Fibroblast of skin of left quadriceps (primary cell): ENCODE measurements at places on chromosomes 4 and X.

GRCh38 chrX:71650333-71650969 lies 16.9 kb upstream of the LOC101059915 start:
- DNase-seq: no peak

DNA sequence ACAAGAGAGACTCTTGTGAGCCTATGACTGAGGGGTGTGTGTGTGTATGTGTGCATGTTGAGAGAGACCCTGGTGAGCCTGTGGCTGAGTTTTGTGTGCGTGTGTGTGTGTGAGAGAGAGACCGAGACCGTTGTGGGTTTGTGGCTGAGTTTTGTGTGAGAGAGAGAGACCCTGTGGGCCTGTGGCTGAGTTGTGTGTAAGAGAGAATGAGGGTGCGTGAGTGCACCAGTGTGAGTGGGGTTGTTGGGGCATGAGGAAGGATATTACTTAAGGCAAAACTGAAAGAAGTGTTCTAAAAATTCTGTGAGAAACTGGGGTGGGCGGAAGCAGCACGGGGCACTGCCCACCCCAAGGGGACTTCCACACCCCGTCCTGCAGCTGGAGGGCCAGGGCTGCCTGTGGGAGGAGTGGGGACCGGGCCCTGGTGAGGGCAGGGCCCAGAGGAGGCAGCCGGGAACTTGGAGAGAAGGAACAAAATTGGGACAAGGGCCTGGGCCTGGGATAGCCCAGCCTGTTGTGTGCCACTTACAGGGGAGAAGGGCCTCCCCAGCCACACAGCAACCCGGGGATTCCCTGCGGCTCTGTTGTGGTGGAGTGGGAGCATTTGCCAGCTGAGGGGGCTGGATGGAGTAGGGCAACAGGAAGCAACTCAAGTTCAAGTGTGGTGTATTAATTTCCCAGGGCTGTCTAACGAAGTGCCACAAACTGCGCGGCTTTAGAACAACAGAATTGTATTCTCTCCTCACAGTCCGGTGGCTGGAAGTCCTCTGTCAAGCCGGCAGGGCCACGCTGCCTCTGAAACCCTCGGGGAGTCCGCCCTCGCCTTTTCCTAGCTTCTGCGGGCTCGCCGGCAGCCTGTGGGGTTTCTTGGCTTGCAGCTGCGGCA lies 22.1 kb downstream of the TMEM131L start:
- DNase-seq: no peak

DNA sequence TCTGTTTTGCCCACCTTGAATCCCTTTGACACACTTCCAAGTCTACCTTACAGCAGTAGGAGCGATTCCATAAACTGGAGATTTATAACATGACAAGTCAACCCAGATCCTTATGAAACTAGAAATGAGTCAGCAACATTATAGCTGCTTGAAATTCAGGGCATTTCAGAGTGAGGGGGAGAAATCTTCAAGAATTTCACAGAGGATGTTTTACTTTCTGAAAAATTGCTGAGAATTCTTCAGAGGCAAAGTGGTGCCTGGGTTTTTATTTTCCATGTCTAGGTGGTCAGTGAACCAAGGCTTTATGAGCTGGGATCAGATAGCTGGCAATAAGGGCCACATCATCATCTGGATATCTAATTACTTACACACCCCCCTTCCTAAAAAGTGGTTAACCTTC lies 119.8 kb downstream of the PPARGC1A start:
- DNase-seq: peak; percentile 46

DNA sequence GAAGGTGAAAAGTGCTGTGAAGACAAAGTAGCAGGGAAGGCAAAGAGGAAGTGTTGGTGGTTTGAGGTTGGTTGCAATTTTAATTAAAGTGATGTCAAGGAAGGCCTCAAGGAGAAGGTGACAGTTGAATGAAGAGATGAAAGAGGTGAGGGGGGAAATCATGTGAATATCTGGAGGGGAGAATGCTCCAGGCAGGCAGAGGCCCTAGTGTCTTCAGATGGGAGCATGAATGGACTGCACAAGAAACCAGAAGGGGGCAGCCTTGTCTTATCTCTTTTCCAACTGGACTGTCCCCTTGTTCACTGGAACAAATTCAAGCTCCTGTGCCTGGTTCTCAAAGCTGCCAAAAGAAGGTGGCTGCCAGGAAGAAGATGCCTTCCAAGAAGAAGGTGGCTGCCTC lies 68.4 kb downstream of the MAOB start:
- DNase-seq: no peak

DNA sequence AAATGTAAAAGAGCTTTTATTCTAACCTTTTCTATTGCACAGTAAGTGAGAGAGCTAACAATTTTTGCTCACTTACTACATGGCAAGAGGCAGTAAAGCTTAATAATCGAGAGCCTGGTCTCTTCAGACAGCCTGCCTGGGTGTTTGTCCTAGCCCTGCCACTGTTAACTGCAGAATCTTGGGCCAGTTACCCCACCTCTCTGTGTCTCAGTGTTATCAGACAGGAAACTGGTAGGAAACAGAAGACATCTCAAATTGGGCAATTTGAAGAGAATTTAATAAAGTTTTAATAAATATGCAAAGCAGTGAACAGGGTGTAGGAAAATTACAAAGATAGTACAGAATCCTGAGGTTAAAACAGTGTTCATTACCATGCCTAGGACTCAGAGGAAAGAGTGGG lies 13.4 kb downstream of the STAP1 start:
- DNase-seq: no peak

DNA sequence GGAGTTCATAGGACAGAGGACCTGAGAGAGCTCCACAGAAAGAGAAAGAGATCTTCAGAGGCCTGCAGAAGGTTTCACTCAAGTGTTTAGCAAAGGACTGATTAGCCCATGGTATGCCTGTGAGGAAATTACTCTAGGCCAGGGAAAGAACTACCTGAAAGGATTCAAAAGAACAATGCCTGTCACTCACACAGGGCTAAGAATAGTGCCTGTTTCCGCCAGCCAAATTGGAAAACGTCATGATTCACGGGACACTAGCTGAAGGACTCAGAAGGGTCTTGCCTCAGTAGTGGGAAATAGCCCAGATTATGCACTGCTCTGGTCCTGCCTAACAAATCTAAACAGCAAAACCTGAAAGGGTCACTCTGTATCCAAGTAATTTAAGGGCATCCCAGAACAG lies 21.1 kb downstream of the SYTL4 start:
- DNase-seq: no peak
